NCI-H1417 treated with DMSO at 0.1 percent for 48 hours (cell line): ENCODE measurements at places on chromosomes 6 and 20.

DNA sequence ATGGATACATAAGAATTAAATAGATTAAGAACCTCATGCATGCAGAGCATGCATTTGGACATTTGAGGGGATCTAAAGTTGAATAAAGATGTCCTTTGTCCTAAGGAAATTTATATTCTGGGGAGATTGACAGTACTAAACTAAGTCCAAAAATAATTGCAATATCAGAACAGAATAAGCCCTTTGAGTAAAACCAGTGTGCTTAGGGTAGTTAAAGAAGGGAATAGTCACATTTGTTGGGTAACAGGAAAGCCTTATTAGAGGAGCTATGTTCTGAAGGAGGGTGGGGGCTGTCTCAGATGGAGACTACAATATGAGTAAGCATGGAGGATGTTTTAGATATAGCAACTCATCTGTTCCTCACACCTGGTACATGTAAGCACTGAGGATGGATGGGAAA, 35.8 kb downstream of the CDC5L start:
- DNase-seq = no peak

DNA sequence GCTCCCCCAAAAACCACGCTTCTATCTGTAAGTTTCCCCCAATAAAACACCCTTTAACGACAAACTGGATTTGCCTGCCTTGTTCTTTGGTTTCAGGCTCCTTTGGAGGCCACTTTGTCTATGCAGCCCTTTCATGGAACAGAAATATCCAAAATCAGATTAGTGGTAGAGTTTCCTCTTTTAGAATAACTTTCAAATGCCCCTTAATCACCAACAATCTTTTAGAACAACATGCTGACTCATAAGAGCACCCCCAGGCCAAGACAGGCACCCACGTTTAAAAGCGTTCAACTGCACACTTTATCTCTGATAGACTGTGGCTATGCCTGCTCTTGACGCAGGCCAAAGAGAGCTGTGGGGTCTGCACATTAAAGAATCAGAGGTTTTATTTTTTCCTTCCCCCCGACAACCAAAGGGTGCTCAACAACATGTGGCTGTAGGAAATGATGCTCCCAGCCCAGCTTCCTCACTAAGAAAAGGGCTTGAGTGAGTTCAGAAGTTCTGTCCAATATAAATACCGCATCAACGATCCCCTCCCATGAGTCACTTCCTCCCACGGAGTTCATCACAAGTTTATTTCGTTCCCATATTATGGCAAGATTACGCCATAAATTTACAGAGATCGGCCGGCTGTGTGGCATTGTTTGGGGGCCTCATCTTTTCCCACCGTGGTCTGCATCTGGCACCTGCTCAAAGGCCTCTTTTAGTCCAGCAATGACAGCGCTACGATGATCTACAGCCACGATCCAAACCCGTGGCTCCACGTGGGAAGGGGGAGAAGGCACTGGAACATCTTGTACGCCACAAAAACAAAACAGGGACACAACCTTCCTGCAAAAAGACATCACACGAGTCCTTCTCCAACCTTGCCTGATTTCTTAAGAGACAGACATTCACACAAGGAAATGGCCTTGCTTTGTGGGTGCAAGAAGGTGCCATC, 88.8 kb upstream of the NFATC2 start:
- DNase-seq = no peak

DNA sequence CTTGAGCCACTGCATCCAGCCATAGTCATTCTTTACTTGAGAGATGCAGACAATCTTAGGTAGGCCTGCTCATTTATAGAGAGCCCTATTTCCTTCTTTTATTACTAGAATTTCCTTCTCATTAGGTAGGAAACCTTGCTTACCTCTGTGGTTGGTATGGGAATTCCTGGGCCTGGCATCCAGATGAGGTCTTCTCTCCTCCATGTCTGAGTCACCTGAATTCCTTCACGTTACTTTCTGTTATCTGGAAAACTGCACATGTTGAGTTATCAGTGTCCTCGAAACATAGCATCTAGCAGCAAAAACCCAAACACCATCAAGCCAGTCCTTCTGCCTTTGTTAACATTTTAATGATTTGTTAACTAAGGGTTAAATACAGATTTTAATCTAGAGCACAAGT, 2.2 kb downstream of the ZNFX1 start:
- no peak for DNase-seq

DNA sequence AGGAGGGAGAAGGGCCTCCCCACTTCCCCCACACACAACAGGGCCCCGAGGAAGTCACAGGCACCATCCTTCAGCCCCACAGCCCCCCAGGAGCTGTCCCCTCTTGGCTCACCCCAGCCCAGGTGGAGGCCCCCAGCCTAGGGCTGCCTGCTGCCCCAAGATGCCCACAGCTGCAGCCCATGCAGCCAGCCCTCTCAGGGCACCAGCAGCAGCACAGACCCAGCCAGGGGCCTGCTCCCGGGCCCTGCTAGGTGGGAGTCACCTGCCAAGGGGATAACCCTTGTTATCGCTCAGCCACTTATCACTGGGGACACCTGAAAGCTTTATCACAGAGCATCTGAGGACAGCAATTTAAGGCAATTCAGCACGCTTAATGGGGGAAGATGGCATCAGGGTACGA, 55.0 kb downstream of the GRM4 start:
- no peak for DNase-seq

DNA sequence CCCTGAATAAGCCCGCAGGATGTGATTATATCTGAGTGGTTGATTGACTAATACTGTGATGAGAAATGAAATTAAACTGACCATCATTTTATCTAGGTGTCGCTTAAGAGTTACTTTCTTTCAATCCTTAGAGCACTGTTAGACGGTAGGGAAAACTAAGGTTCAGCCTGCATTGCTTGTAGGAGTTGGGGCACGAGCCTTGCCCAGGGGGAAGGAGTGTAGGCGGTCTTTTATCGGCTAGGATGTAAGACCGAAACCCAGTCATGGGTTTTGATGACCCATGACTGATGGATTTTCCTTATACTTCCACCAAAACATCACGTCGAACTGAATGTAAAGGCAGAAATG, 392 bp upstream of the TASP1 start:
- no peak for DNase-seq

DNA sequence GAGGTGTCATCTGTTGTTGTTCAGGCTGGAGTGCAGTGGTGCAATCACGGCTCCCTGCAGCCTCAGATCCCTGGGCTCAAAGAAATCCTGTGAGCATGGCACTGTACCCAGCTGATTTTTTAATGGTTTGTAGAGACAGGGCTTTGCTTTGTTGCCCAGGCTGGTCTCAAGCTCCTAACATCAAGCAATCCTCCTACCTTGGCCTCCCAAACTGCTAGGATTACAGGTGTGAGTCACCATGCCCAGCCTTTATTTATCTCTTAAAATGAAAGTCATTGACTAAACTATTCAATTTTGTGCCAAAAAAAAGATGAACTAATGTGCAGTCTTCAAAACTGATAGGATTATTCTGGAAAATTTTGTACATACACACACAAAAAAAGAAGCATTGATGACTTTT, 38.8 kb upstream of the UNC93A start:
- no peak for DNase-seq

DNA sequence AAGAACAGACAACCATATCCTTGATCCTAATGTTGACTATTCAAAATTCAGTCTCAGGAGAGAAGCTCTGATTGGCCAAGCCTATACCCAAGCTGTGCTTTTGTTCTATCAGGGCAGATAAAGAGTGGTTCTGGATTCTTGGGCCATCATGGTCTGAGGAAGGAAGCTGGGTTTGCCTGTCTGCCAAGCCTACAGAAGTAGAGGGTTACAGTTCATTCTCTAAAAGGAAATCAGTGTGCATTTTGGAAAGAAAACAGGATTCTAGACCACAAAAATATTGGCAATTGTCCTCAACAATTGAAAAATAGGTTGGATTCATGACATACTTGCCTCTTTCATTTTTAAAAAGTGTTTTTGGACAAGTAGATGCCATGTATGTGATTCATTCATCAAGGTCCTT, 145.4 kb upstream of the BMP2 start:
- DNase-seq = no peak

DNA sequence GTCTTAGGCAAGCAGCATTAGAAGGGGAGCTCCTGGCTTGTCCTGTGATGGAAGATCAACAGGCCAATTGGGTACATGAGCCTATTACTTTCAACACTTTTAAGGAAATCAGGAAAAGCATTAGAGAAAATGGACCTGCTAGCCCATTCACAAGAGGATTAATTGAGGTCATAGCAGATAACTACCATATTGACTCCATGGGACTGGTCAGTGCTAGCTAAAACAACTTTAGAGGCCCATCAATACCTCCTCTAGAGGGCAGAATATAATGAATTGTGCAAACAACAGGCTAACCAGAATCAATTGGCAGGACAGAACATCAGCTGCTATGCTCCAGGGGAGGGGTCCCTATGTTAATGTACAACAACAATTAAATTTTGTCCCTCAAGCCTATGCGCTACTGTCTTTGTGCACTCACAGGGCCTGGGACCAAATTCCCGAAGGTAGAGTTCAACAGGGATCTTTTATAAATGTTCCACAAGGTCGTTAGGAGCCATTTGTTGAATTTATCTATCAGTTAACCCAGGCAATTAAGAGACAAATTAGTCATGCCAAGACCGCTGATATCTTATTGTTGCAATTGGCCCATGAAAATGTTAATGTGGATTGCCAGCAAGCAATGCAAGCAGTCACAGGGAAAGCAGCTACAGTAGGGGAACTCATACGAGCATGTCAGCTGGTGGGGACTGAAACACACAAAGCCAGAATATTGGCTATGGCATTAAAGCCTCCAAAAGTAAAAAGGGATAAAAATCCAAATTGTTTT, 106.6 kb upstream of the BTN3A2 start:
- no peak for DNase-seq

DNA sequence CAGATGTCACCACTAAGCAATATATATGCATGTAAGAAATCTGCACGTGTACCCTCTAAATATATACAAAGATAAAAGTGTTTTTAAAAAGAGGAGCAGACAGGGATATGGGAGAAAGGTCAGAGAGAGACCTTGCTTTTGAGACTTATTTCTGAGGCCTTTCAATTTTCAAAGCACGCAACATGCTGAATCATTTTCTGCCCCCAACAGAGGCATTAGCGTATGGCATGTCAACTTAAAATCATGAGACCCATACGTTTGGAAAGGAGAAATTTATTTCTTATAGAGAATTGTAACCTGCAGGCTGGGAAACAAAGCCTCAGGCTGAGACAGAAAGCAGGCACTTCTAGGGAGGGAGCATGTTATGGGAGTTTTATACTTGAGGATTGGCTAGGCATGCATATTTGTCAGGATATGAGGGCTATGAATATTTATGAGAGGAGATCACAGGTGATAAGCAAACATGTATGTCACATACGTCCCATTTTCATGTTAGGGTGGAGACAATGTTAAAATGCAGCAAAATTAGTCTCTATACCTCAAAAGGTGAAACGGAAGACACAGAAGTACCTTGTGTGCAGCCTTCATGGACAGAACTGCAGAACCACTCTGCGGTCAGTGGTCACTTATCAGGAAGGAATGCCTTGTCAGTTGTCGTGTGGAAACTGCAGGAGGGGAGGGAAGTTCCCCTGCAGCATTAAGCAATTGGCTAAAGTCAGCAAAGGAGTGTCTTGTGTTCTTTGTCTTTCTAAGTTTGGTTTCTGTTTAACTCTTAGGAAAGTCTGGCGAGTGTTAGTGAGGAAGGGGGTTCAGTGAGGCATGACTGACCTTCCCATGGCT, 6.3 kb upstream of the GABRR2 start:
- DNase-seq = no peak

DNA sequence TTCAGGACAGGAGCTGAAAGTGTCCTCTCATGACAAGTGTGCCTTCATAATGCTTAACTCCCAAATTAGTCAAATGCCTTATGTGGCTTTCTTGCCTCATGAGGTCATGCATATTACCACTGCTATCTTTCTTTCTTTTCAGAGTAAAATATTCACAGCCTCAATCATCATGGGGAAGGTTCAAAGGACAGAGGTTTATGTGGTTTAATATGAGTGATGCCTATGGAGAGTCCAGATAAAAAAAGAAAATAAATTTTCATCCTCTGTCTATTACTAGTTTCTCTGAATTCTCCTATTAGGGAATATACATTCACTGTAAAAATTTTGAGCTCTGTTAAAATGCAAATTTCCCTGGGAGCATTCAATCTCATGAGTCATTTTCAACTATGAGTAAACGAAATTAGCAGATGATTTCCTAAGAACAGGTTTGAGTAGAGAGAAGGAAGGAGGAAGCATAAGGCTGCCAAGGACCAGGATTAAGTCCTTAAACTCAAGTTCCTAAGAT, 396.9 kb upstream of the ADGRB3 start:
- no peak for DNase-seq

- no peak for DNase-seq
These were observed 9.4 kb downstream of the C6orf58 start for GRCh38 chr6:127586372-127586771.

GRCh38 chr6:164214066-164214465, 799.5 kb downstream of the QKI start:
- DNase-seq = no peak

DNA sequence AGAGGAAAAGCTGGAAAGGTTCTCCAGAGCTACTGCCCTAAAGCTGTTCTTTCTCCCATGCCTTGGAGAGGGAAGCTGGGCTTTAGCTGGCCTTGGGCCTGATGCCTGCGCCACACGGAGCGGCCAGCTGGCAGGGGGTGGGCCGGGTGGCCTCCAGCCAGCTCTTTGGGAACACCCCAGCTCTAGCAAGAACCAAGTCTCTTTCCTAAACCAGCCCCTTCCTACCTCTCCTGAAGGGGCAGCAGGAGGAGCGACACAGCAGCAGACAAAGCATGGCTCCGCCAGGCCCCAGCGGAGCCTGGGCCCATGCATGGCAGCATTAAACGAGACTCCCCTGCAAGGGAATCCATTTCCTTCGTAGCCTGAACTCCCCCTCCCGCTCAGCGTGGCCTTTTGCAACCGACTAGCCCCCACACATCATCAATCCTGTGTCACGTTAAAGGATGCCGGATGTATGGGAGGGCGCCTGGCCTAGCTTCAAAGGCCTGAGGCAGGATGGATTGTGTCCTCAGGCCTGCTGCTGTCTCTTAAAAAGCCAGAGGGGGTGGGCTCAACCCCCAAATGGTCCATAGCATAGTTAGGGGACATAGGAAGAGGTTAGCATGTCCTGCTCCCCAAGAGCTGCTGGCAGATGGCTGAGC, 14.0 kb downstream of the MRPS18A start:
- no peak for DNase-seq

DNA sequence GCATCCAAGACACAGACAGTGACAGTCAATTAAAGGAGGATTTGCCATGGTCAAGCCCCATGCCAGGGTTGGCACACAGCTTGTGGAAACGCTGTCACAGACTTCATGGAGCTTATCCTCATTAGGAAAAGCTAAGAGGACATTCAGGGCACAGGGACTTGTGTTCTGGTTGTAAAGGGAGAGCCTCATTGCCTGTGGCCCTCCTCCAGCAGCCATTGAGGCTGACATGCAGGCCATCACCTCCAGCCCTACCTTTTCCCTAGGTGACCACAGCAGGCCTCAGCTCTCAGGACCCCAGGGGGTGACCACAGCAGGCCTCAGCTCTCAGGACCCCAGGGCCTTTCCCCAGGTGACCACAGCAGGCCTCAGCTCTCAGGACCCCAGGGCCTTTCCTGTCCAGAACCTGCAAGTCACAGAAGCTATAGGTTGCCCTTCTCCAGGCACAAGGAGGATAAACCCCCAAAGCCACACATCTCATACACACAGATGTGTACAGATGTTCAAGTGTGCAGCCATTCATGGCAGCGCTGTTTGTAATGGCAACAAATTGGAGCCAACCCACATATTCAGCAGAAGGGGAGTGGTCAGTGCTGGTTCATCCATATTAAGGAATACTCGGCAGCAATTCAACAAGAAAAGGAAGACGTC, 26.1 kb downstream of the DUSP22 start:
- no peak for DNase-seq
